CD4-positive, alpha-beta T cell (primary cell): ENCODE measurements at places on chromosomes 5 and 9.

DNA sequence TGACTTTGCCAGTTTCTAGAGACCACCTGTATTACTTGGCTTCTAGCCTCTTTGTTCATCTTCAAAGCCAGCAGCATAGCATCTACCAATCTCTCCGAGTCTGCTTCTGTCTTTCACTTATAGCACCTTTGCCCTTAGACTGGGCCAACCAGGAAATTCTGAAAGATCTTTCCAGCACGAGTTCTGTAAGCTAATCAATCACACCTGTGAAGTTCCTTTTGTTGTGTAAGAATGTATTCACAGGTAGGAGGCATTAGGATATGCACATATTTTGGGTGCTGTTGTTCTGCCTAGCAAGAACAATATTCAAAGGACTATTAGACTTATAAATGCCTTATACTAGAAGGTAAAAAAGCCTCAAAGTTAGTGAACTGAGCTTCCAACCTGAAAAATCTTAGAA lies 232.1 kb downstream of the CDH12 start:
- no peak for DNase-seq

GRCh38 chr9:30125881-30126280 lies 2258.6 kb upstream of the ACO1 start:
- no peak for DNase-seq

- DNase-seq: no peak
Observed at GRCh38 chr9:118976160-118976559, 393.1 kb downstream of the BRINP1 start.

GRCh38 chr5:32014096-32014745 lies 159.9 kb downstream of the GOLPH3 start:
- no peak for DNase-seq

DNA sequence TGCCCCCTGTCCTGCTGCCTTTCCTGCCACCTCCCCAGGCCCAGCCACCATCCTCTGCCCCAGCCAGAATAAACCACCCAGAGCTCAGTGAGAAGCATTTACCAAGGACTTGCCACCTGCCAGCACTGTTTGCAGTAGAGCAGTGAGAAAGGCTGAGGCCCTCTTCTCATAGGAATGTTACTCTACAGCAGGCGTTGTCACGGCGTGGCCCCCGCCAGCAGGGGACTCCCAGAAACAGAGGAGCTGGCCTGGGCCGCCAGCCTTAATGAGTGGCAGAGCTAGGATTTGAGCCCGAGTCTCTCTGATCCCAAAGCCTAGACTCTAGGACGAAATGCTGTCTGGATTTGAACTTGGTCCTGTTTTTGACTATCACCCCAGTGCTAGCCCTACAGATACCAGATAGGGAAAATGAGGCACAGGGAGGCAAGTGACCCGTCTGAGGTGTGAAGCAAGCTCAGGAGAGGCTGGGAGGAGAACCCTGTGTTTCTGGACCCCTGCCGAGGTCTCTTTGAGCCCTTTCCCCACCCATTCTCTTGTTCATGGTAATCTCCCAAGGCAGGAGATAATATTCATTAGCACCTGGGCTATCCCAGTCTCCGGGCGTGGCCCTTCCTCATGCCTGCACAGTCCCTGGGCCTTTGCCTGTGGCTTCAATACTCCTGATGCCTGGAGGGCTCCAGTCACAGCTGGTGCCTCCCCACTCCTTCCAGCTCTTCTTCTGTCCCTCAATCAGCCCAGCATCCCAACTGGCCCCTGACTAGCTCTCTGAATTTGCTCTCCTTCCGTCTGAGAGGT lies 30.7 kb downstream of the HRH2 start:
- DNase-seq: no peak
